ENCODE measurements at places on chromosomes 3 and 15.

GRCh38 chr3:197522881-197523441 lies 32.8 kb downstream of the BDH1 start:
- H3K27ac ChIP-seq: peak overlapping the region; percentile 79
- no peak overlapping the region for H3K4me3 ChIP-seq
- no peaks in the 10 kb centered on the region for H3K27me3 ChIP-seq
- H3K4me1 ChIP-seq: peaks cover 20% of the 10 kb centered on the region
- H3K36me3 ChIP-seq: no peaks in the 10 kb centered on the region

- no peaks in the 10 kb centered on the region for H3K36me3 ChIP-seq
- H3K4me1 ChIP-seq: no peaks in the 10 kb centered on the region
- no peak overlapping the region for H3K4me3 ChIP-seq
- no peaks in the 10 kb centered on the region for H3K27me3 ChIP-seq
- no peak overlapping the region for H3K27ac ChIP-seq
- DNase-seq: no peak
Measured at GRCh38 chr3:61616586-61616985, 55.2 kb downstream of the PTPRG start.

GRCh38 chr3:125605756-125606155 lies 10.5 kb upstream of the OSBPL11 start:
- H3K36me3 ChIP-seq: no peaks in the 10 kb centered on the region
- H3K4me1 ChIP-seq: peaks cover 6% of the 10 kb centered on the region
- H3K27ac ChIP-seq: no peak overlapping the region
- no peak overlapping the region for H3K4me3 ChIP-seq
- H3K27me3 ChIP-seq: no peaks in the 10 kb centered on the region
- no peak for DNase-seq

- peak overlapping the region; percentile 80 for H3K27ac ChIP-seq
- H3K4me1 ChIP-seq: peaks cover 54% of the 10 kb centered on the region
- peaks cover 5% of the 10 kb centered on the region for H3K27me3 ChIP-seq
- no peak for DNase-seq
- peak overlapping the region; percentile 48 for H3K4me3 ChIP-seq
Measured at GRCh38 chr3:105369500-105370371, 3.0 kb downstream of the ALCAM start.

- H3K4me1 ChIP-seq: peaks cover under 1% of the 10 kb centered on the region
- peaks cover 4% of the 10 kb centered on the region for H3K27me3 ChIP-seq
- H3K36me3 ChIP-seq: no peaks in the 10 kb centered on the region
- H3K4me3 ChIP-seq: no peak overlapping the region
Measured at GRCh38 chr15:57437564-57437963, 61.3 kb downstream of the CGNL1 start.

DNA sequence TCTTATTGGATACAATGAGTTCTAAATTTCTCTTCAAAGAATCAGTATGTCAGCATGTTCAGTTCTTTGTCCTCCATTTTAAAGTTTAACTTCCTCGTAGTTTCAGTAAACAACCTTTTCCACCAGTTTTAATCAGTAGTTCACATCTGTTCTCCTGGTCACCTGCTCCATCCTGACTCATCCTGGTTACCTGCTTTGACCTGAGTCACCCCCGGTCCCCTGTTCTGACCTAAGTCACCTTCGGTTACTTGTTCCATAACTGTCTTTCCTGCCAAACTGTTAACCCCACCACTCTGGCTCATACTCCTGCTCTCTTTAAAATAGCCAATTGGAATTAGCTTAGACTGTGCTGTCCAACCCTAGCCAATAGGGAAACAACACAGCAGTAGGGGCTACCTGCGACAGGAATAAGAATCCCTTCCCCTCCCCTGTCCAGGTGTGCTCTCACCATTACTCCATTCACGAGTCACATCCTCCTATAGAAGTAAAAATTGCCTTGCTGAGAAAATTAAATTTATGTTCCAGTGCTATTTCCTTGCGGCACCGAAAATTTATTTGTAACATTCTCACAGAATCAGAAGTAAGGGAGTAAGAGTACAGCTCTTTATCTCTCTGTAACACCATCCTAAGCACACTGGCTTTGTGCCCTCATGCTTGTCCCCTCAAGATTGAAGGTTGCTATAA lies 23.8 kb downstream of the TRANK1 start:
- DNase-seq: no peak
- no peak overlapping the region for H3K4me3 ChIP-seq
- no peaks in the 10 kb centered on the region for H3K36me3 ChIP-seq
- no peaks in the 10 kb centered on the region for H3K27me3 ChIP-seq

GRCh38 chr15:70038730-70039392 lies 58.9 kb downstream of the TLE3 start:
- no peaks in the 10 kb centered on the region for H3K27me3 ChIP-seq
- no peak overlapping the region for H3K27ac ChIP-seq
- H3K36me3 ChIP-seq: no peaks in the 10 kb centered on the region

DNA sequence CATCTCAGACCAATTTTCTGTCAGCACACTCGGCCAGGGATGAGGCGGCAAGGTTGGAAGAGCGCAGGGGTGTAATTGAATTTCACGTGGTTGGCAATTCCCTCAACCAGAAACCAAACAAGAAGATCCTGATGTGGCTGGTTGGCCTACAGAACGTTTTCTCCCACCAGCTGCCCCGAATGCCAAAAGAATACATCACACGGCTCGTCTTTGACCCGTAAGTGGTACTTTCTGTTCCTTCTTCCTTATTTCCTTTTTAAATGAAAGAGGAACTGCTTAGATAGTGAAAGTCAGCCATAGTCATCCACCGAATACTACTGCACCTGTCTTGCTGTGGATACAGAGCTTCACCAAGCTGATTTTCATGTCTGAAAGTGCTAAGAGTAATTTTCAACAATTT lies 60.1 kb downstream of the SGO1 start:
- peaks cover 87% of the 10 kb centered on the region for H3K36me3 ChIP-seq
- no peaks in the 10 kb centered on the region for H3K4me1 ChIP-seq
- no peak overlapping the region for H3K4me3 ChIP-seq
- DNase-seq: no peak
- H3K27me3 ChIP-seq: no peaks in the 10 kb centered on the region
- no peak overlapping the region for H3K27ac ChIP-seq

DNA sequence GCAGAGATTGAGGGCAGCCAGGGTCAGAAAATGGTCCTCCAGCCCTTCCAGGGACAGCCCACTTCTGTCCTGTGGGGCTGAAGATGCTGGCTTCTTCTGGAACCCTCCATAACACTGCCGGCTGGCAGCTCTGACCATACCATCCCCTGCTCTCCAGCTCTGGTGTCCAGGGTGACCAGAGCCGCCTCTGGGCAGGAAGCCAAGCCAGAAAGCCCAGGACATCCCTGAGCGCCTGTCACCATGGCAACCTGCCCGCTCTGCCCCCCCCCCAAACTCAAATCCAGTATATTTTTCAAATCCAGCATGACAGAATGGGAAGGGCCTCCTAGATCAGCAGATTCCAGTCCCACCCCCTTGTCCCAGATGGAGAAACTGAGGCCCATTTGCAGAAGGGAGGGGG lies 420 bp upstream of the TMIE start:
- no peak overlapping the region for H3K27ac ChIP-seq
- H3K4me3 ChIP-seq: peak overlapping the region; percentile 63
- H3K4me1 ChIP-seq: peaks cover 22% of the 10 kb centered on the region
- no peaks in the 10 kb centered on the region for H3K27me3 ChIP-seq
- H3K36me3 ChIP-seq: no peaks in the 10 kb centered on the region

DNA sequence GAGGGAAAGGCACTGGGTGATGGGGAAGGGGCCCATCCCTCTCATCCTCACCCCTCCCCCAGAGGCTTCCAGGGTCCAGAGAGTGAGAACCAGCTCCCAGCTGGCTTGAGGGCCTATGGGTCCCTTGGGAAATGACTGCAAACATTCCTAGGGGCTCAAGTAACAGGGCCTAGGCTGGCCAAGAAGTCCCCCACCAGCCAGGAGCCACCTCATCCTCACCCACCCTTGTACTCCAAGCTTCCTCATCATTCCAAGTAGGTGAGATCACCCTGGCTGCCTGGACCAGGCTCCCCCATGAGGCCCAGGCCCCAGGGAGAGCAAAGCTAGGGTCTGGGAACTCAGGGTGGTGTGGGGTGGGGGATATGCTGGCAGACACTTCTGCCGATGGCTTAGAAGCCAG lies 14.8 kb downstream of the LOXL1 start:
- peaks cover 33% of the 10 kb centered on the region for H3K4me1 ChIP-seq
- H3K4me3 ChIP-seq: no peak overlapping the region
- H3K27me3 ChIP-seq: no peaks in the 10 kb centered on the region
- no peaks in the 10 kb centered on the region for H3K36me3 ChIP-seq
- H3K27ac ChIP-seq: no peak overlapping the region

DNA sequence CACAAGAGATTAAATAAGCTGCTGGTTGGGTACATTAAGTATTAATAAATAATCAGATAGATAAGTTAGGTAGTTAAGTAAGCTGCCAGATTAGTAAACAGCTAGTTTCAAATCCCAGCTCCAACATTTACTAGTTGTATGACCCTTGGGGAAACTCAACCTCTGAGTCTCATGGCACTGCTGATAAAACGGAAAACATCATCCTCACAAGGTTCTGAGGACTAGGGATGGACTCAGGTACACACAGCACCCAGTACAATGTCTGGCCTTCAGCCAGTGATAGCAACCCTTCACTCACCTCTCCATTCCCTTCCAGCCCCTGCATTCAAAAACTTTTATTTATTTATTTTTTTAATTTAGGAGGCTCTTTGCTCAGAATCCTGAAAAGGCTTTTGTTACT lies 32.3 kb downstream of the B3GNT5 start:
- H3K4me1 ChIP-seq: peaks cover 27% of the 10 kb centered on the region
- no peak for DNase-seq
- no peaks in the 10 kb centered on the region for H3K27me3 ChIP-seq
- H3K4me3 ChIP-seq: no peak overlapping the region
- H3K36me3 ChIP-seq: no peaks in the 10 kb centered on the region
- H3K27ac ChIP-seq: peak overlapping the region; percentile 78

GRCh38 chr3:59920822-59921221 lies 871.0 kb upstream of the CFAP20DC start:
- no peaks in the 10 kb centered on the region for H3K36me3 ChIP-seq
- no peak overlapping the region for H3K27ac ChIP-seq
- DNase-seq: no peak
- no peaks in the 10 kb centered on the region for H3K4me1 ChIP-seq

GRCh38 chr3:14057701-14058100 lies 67.0 kb downstream of the CHCHD4 start:
- no peaks in the 10 kb centered on the region for H3K36me3 ChIP-seq
- H3K4me3 ChIP-seq: no peak overlapping the region

- no peaks in the 10 kb centered on the region for H3K27me3 ChIP-seq
- H3K36me3 ChIP-seq: no peaks in the 10 kb centered on the region
- H3K4me3 ChIP-seq: no peak overlapping the region
- no peak overlapping the region for H3K27ac ChIP-seq
- no peak for DNase-seq
- peaks cover 24% of the 10 kb centered on the region for H3K4me1 ChIP-seq
Measured at GRCh38 chr15:100310041-100310405, 31.8 kb downstream of the ADAMTS17 start.

DNA sequence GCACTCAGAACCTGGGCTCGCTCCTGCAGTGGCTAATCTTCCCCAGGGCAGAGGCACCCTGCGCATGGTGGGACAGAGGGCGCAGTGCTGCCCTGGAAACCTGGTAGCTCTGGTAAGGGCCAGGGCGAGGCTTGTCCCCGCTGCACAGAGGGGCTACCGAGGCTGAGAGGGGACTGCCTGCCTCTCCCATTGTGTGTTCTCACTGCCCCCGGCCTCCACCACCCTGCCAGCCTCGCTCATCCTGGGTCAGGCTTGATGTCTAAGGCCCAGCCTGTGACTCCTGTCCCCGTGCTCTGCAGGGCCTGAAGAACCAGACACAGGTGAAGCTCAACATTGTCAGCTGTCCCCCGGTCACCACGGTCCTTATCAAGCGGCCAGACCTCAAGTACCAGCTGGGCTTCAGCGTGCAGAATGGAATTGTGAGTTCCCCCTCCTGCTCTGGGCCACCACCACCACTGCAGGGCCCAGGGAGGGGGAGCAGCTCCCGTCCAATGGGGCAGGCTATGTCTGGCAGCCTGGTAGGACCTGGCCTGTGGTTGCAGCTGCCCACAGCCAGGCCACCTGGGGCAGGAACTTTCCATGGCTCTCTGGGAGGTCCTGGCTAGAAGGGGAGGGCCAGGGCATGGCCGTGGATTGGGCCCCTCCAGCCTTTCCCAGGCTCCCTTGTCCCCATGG lies 161.5 kb downstream of the NSMCE3 start:
- no peaks in the 10 kb centered on the region for H3K36me3 ChIP-seq
- DNase-seq: no peak
- H3K4me3 ChIP-seq: no peak overlapping the region

DNA sequence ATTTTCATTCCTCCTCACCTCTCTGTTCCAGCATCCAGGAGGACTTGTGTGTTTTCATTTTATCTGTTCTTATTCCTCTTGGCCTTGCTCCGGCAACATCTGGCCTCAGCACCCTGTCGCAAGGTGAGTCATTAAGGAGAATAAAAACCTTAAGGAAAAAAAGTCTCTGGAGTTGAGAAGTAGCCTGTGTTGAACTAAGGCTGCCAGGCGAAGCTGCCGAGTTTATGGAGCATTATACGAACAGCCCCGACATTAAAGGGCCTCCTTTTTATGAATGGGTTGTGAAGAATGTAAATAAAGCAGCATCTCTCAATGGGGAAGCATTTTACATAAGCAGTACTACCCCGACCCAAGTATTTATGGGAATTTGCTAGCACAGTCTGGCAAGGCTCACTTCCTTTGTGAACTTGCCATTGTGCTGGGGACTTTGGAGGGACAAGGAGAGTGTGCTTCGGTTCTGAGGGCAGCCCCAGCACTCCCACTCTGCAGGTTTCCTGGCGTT lies 4.7 kb downstream of the BAHD1 start:
- no peak for DNase-seq
- H3K4me3 ChIP-seq: no peak overlapping the region
- H3K4me1 ChIP-seq: peaks cover 6% of the 10 kb centered on the region
- H3K36me3 ChIP-seq: no peaks in the 10 kb centered on the region

DNA sequence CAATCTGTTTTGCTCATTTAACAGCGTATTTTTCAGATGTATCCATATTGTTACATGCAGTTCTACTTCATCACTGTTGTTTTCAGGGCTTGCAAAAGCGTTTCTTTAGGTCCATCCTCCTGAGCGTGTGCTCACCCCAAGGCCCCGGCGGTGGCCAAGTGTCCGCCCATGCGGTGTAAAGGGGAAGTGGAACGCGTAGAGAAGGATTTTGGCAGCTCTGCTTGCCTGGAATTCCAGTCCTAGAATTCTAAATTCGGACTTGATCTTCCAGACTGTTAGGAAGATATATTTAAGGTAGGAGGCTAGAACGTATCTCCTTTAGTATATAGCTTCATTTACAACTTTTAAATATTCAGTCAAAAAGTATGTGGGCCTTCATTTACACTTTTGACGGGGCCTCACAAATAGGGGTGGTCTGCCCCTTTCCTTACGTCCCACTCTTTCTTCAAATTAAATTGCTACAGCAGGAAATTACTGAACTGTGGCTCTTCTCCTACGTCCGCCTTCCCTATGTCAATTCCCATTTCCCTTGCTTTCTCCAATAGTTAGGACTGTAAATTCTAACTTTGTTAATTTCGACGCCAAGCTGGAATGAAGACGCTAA lies 609 bp upstream of the TBC1D23 start:
- H3K4me1 ChIP-seq: peaks cover 9% of the 10 kb centered on the region
- no peak for DNase-seq
- no peaks in the 10 kb centered on the region for H3K27me3 ChIP-seq
- peak overlapping the region; percentile 98 for H3K4me3 ChIP-seq
- H3K27ac ChIP-seq: peak overlapping the region; percentile 99
- H3K36me3 ChIP-seq: no peaks in the 10 kb centered on the region

Data from esophagus squamous epithelium (tissue), 5 donors.